ENCODE measurements at places on chromosomes 7 and 10.

- DNase-seq = peak; percentile 66
These were observed 11.0 kb downstream of the PRR15 start for GRCh38 chr7:29574659-29575058.

- DNase-seq = peak; percentile 4
These were observed 76.1 kb downstream of the BICC1 start for GRCh38 chr10:58588673-58589265.

GRCh38 chr7:3430588-3430987 lies 129.5 kb downstream of the SDK1 start:
- no peak for DNase-seq

DNA sequence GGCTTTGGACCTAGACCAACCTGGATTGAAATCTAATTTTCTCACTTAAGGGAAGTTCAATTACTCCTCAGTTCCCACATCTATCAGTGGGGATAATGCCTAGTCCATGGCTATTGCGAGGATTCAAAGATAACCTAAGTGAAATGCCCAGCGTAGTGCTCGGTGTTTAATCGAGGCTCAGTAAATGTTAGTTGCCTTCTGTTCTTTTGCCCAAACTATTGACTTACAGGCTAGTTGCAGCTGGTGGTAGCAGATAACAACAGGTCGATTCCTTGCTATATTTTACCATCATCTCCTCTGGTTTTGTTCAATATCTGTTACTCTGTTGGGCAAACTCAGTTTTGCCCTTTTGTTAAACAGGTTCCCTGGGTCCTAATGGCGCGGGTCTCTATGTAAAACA lies 22.8 kb downstream of the DNAH11 start:
- no peak for DNase-seq

DNA sequence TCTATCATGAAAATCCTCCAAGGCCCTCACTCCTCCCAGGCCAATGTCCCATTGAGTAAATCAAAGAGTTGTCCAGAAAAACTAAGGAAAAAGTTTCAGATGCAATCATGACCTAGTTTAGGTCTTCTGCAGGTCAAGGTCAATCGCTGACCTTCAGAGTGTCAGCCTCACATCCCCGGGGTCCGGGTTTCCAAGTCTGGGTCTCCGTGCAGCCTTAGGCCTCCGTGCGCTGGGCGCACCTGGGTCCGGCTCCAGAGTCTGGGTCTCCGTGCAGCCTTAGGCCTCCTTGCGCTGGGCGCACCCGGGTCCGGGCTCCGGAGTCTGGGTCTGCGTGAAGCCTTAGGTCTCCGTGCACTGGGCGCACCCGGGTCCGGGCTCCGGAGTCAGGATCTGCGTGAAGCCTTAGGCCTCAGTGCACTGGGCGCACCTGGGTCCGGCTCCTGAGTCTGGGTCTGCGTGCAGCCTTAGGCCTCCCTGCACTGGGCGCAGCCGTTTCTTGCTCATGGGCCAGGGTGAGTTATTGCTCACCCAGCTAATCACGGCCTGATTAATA lies 236.2 kb downstream of the TCERG1L start:
- DNase-seq = no peak

DNA sequence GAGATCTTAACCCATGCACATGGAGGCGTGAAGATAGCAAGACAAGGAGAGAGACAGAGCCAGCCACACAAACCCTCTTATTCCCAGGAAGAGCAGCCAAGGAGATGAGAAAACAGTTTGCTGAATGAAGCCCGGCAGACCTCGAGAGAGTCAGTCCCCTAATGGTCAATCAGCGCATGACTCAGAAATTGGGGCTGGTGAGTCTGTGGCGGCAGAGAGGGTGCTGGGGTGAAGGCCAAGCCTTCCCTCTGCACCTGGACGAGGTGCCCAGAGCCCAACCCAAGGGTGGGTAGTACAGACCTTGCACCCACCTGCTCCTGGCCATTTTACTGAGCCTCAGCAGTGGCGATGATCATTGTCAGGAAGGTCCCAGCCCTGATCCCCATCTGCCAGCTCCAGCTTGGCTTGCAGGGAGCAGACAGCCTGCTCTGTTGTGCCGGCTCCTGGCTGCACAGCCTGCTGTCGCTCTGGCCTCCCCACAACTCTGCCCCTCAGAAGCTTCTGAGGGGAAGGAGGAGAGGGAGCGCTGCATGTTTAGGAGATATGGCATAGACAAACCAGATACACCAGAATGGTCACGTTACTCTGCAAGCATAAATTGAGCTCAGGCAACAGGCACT lies 256.6 kb downstream of the RPS24 start:
- DNase-seq = no peak

- DNase-seq = no peak
These were observed 23.4 kb downstream of the KBTBD2 start for GRCh38 chr7:32868116-32868515.

- no peak for DNase-seq
These were observed 471.4 kb upstream of the MGMT start for GRCh38 chr10:128995676-128996075.

DNA sequence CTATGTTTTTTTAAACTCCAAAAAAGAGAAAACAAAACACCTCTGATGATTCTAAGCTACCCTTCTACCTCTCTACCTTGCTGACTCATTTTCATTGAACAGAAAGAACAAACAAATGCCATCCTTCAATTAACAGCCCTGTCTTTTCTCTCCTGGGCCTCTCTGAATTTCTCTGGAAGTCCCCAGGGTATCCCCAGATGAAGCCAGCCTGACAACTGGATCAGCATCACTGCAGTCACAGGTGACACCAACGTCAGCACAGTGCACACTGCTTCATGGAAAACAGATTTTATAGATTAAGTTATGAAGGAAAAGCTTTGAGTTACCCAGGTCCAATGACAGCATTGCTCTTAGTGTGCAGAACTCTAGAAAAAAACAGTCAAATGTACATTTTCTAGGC lies 5.7 kb downstream of the HUS1 start:
- DNase-seq = no peak

DNA sequence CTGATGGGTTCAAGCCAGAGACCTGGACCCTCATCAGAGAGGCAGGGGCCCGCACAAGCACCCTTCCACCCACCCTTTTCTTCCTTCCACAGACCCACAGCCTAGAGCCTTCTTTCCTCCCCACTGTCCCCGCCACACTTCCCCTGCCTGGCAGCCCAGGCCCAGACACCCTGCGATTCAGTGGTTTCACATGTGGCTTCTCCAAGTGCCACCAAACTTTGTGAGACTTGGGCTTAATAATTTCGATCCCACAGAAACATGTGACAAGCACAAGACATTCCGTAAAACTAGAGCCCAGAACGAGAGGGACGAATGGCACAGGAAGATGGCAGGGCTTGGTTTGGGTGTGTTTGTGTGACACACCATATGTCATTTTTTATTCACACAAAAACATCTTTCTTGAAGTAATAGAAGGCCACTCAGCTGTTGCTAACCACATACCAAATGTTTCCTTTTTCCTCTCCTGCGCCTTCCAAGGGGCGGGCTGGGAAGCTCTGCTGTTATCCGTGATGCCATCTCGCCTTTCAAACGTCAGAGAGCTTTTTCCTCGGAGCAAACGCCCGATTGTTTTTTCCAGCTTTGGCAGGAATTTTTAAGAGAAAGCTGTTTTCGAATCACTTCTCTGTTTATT lies 162.9 kb downstream of the GRK5 start:
- DNase-seq = peak; percentile 15

DNA sequence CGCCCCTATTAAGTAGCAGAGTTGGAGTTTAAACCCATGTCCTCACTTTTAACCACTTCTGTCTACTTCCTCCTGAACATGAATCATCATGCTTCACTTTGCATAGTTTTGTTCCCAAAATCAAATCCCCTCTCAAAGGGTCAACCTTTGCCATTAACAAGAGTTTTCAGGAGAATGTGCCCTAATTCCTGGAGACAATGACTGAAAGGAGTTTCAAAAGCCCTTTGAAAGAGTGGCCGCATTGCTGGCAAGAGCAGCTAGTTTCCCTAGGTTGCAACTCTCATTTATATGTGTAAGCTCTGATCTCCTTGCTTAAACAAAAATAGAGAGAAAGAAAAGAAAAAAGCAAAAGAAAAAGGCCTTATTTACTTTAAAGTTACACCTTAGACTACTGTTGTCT lies 9.2 kb downstream of the LGI1 start:
- DNase-seq = no peak

DNA sequence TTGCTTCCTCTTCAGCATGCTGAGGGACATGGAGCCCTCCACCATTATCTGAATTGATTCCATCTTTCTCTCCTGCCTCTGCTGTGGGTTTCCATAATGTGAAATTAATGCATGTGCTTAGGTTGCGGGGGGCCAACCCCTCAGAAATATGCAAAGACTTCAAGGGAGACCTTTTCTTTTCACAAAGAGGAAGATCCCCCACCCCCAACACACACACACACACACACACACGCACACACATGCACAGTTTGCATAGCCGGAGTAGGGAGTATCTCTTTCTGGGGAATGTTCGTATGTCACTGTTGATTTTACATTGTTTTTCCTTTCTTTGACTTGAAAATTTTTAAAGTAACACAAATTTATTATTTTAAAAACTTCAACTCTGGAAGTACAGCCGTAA lies 193.5 kb downstream of the MGMT start:
- DNase-seq = no peak

- DNase-seq = no peak
These were observed 227.1 kb downstream of the ADRA2A start for GRCh38 chr10:111303887-111304286.

GRCh38 chr10:80163741-80164341 lies 31.3 kb downstream of the PLAC9 start:
- no peak for DNase-seq

DNA sequence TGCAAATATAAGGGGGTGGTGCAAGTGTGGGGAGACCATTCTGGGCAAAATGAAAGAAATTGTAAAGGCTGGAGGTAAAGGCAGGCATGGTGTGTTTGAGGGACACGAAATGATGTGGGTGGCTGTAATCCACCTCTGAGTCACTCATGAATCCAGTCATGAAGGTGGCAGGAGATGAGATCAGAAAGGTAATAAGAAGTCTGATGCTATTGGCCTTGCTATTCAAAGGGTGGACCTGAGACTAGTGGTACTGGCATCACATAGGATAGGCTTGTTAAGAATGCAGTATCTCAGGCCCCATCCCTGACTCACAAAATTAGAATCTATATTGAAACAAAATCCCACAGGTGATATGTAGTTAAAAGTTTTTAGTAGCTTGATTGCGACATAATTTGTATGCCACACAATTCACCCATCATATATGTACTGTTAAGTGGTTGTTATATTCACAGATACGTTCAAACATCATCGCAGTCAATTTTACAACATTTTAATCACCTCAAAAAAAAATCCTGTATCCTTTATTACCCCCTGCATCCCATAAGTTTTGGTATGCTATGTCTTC lies 85.6 kb downstream of the ST8SIA6 start:
- no peak for DNase-seq

GRCh38 chr7:155213385-155213784 lies 84.3 kb upstream of the INSIG1 start:
- DNase-seq = no peak

- DNase-seq = no peak
These were observed 1130.0 kb downstream of the DNAJB9 start for GRCh38 chr7:109699661-109700060.

DNA sequence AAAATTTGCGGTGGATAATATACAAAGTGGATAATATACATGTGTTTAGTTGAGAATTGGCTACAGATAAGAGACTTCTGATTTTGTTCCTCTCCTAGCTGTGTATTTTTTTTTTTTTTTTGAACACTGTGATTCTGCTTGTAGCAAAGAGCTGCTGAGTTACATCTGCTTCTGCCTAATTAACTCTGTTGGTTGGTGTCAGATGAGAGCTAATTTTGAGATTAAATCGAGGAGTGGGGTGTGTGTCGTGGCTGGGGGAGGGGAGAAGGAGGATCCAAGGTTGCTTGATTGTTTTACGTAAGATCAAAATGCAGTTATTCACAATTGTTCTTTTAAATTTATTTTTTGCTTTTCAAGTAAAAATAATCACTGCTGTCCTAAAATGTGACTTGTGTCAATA lies 11.3 kb downstream of the KAT6B start:
- DNase-seq = no peak

- DNase-seq = no peak
These were observed 130.4 kb downstream of the PTPN20 start for GRCh38 chr10:47041396-47042198.

DNA sequence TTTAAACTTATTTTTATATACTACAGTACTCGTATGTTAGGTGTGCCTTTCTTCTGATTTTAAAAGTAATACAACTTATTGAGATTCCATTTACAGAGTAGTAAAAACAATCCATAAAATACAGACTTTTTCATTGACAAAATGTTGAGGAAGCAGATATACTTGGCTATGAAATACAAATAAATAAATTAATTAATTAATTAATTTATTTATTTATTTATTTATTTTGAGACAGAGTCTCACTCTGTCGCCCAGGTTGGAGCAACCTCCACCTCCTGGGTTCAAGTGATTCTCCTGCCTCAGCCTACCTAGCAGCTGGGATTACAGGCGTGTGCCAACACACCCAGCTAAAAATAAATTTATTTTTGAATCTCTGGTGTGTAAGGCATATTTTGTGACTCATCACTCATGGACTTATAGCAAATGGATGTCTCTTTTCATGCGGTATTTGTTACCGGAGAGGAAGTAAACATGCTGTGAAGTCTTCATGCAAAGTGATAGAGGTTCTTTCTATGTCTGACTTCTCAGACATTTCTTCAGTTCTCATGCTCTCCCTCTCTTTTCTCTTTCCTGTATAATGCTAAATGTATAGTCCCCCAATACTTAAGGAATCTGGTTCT lies 20.2 kb upstream of the SRPK2 start:
- no peak for DNase-seq

DNA sequence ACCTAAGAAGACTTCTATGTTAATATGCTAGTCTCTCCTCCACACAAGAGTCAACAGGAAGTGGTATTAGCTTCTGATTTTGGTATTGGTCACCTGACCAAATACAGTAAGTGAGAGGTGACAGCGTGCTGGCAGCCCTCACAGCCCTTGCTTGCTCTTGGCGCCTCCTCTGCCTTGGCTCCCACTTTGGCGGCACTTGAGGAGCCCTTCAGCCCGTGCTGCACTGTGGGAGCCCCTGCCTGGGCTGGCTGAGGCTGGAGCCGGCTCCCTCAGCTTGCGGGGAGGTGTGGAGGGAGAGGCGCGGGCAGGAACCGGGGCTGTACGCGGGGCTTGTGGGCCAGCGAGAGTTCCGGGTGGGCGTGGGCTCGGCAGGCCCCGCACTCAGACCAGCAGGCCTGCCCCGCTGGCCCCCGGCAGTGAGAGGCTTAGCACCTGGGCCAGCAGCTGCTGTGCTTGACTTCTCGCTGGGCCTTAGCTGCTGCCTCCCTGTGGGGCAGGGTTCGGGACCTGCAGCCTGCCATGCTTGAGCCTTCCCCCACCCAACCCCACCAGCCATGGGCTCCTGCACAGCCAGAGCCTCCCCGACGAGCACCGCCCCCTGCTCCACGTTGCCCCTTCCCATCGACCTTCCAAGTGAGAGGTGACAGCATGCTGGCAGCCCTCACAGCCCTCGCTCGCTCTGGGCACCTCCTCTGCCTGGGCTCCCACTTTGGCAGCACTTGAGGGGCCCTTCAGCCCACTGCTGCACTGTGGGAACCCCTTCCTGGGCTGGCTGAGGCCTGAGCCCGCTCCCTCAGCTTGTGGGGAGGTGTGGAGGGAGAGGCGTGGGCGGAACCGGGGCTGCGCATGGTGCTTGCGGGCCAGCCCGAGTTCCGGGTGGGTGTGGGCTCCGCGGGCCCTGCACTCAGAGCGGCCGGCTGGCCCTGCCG lies 4.2 kb upstream of the ACSL5 start:
- DNase-seq = no peak

- DNase-seq = no peak
These were observed 98.6 kb downstream of the DNAJC1 start for GRCh38 chr10:21904930-21905329.

Data from hematopoietic multipotent progenitor cell treated with erythropoietin and hydrocortisone succinate and interleukin-3 and kit ligand, for 4 days (in vitro differentiated cells).